ENCODE measurements at places on chromosomes 5 and 9. TPM values are rescaled to one million over a fixed set of nuclear protein-coding genes. Genes with fewer than 3 reads are reported as not detected.

DNA sequence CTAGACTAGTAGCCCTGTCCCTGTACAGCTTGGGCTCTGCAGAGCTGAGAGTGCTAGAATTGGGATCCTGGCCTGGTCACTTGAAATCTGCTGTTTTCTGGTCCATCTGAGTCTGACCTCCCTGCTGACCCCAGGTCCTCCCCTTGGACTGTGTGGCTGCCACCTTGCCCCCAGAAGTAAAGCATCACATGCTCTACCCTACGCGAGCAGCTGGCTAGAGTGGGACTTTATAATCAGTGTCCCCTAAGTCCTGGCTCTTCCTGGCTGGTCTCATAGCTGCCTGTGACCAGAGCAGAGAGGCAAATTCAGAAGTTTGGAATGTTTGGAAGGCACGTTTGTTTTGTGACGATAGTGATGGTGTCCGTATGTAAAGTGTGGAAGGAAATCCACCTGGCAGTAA lies 81.0 kb downstream of the ARHGEF28 start:
- no peak for DNase-seq

DNA sequence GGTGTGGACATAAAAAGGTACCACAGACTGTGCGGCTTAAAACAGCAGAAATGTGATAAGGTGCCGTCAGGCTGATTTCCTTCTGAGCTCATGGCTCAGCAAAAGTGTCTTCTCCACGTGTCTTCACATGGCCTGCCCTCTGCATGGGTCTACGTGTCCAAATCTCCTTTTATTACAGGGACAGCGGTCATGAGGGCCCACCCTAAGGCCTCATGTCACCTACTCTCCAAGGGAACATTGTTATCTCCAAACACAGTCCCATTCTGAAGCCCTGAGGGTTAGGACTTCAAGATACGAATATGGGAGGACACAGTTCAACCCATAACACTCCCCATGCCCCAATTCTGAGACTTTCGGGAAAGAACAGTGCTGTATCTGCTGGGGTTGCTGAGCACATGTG lies 35.2 kb downstream of the COL23A1 start:
- DNase-seq, result no peak

GRCh38 chr9:137301081-137301947 lies 757 bp downstream of the NRARP start:
- no peak for DNase-seq

SLC34A3 gene
- 2.5 TPM for polyA plus RNA-seq

Data from right lung (tissue), 10 donors.